ENCODE measurements at places on chromosomes 2 and 18.

DNA sequence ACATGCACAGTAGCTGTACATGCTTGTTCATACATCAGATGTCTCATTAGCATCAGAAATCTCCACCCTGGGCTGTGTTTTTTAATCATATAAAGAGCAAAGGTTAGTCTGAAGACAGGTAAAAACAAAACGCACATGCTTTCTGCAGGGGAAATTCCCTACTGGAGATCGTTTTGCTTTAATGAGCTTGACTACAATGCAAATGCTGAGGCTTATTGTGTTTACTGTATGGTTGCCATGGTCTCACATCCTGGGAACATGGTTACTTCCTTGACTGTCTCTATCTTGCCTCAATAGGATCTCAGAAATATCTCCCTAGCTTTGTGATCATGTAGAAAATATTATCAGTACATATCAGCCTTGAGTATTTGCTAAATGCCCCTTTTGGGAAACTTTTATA is 336.5 kb upstream of the TFPI start:
- no peak for DNase-seq

GRCh38 chr2:30259827-30260679 is 28.7 kb downstream of the LBH start:
- no peak for DNase-seq

DNA sequence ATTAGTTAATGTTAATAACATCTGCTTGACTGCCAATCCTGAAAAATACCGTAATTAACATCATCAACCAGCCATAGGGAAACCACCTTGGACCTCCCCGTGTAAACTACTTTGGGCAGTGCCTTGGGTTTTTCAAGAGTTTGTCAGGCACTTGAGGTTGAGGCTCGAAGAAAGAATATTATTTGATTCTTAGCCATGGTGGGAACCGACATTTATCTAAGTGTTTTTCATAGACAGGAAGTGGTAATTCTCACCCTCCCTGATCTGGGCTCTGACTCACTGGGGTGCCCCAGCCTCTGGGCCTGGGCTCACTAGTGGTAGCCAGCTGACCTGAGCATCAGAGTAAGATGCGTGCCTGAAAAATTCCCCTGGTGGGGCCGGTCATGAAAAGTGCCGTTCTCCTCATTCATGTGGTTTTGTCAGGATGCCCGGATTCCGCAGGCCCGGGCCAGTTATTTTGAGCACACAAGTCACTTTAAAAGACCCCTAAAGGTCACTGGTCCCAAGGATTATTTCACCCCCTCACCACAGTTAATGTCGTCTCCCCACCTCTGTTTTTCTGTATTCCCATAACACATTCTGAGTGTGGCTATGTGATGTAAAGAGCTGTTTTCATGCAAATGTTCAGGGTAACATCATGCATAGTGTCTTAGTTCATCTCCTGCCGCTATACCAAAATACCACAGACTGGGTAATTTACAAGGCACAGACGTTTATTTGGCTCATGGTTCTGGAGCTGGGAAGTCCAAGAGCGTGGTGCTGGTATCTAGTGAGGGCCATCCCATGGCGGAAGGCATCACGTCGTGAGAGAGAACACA is 21.6 kb upstream of the SPATA3 start:
- no peak for DNase-seq

DNA sequence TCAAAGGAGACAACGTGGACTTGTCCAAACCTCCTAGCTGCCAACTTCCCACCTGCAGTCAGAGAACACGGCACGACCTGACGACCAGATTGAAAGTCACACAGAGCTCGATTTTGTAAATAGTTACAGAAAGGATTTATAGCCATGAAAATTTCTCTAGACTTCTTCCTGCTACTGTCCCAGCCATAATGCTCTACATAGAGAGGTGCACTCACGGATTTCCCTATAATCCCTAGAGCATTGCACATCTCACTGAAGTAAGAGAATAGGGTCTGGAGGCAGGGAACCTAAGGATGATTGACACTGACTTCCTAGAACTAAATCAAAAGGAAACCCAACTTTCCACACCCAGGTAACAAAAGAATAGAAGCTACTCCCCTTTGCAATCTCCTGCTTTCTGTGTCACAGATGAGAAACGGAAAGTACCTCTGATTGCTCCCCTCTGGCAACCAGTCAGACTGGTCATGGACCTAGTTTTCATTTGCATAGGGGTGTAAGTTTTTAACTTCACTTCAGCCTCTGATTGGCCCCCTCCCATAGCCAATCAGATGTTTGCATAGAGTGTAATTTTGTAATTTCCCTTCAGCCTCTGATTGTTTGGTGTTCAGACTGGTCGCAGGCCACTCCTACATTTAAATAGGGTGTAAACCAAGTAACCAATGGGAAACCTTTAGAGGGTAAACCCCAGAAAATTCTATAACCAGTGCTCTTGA is 58.6 kb upstream of the FBXO11 start:
- no peak for DNase-seq

- DNase-seq: no peak
Measured at GRCh38 chr2:28247290-28247689, 145.4 kb upstream of the FOSL2 start.

DNA sequence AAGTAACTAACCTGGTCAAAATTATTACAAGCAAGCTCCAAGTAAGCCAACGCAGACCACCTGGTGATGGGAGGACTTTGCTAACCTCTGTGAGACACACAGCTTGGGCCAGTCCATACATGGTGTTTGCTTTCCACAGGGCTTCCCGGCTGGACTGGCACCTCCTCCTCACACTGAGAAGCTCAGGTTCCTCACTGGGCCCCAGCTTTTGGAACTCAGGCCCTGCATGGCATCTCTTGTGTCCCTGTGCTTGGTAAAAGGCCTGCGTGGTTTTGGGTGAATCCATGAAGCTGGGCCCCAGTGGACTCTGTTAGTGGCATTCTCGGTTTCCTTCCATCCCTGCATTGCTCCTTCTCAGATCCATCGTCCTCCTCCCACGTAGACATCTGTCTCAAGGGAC is 123.4 kb downstream of the VAPA start:
- DNase-seq: peak; percentile 45

- no peak for DNase-seq
Measured at GRCh38 chr2:151388011-151388410, 21.7 kb upstream of the RIF1 start.

DNA sequence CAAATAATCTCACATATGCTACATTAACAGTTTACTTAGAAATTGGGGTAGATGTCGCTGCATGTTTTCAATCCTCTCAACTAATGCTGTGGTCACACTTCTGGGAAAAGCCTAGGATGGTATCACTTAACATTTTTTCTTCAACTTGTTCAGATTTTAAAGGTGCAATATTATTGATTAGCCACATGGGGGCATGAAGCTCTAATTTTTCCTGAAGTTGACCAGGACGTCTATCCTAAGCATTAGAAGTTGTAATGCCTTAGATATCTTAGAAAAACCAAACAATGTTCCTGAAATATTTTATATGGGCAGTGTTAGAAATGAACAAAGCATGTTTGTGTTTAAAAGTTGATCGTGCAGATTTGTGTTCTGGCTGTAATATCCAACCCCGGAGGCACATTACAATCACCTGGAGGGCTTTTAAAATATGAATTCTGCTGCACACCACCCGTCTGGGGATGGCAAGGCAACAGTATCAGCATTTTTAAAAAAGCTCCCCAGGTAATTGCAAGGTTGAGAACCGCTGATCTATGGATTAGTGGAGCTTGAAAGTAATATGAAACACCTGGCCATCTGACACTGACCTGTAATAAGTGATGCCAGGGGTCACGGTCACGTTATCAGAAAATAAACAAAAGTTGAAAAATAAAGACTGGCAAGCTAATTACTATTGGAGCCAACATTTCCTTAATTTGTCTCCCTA is 100.5 kb upstream of the LMAN1 start:
- DNase-seq: no peak

DNA sequence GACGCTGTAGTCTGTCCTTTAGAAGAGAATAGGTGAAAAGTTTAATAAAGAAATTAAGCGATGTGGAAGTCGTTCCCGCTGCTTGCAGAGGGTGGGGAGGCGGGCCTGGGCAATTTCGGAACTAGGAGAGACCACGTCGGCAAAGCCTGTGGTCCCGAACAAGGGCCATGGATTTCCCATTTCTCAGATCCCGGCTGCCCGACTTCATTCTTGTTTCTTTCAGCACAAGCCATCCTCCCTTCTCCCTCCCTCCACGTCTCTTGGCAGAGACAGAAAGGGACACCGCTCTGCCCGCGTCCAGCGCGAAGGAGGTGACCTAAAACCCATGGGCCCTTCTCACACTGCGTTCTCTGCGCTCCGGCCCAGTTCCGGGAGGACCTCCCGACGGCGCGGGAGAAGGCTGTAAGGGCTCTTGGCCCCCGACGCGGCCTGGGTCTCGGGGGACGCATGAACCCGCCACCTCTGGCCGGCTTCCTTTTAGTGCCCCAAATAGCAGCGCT is 2.2 kb upstream of the BCL2L11 start:
- DNase-seq: peak; percentile 82

- no peak for DNase-seq
Measured at GRCh38 chr2:139963863-139964355, 1183.7 kb upstream of the NXPH2 start.

DNA sequence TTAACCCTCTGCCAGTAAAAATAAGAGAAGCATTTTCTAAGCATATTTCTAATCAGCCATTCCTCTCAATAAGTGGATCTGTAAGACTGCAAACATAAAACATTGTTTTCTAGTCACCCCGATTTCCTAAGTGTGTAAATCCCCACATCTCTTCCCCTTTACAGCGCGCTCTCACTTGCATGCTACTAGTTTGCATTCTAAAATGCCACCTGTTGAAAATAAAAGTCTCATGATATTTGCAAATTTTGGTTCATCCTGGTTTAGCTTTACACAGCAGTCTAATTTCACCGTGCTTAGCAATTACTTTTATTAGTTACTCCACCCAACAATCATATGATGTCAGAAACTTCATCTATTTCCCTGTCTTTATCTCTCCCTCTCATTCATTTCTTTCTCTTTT is 1230.7 kb upstream of the ZEB2 start:
- no peak for DNase-seq

DNA sequence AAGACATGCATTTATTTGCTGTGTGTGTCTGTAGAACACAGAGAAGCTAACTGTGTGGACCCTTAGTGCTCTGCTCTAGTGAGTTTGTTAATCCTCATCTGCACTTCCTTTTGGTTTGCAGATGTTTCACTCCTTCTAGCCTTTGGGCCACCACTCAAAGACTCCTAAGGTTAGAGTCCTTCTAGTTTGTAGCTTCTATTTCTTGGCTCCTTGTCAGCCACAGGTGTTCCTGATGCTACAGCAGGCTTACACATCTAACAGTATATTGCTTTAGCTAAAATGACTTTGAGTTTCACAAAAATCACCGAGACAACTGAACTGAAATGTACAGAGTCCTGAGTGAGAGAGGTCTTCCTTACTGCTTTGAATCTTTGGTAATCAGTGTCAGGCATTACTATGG is 551.4 kb downstream of the NRXN1 start:
- DNase-seq: no peak

DNA sequence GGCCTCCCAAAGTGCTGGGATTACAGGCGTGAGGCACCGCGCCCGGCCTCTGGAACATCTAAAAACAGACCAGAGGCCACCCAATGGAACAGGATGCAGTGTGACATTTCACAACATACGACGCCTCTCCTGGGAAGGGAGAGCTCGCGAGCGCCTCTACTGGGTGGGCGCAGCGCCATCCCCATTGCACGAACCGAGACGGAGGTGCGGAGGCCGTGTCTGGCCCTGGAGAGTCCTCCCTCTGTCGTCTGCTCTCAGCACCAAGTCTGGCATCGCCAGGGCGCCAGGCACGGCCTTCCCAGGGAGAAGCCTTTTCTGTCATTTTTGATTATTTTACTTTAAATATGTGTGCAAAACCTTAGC is 9.4 kb upstream of the GBX2 start:
- no peak for DNase-seq

GRCh38 chr2:2621855-2622254 is 290.8 kb upstream of the MYT1L start:
- no peak for DNase-seq

GRCh38 chr18:34131006-34131405 is 93.7 kb downstream of the NOL4 start:
- DNase-seq: no peak

- DNase-seq: no peak
Measured at GRCh38 chr2:55880416-55881143, 43.0 kb downstream of the EFEMP1 start.

DNA sequence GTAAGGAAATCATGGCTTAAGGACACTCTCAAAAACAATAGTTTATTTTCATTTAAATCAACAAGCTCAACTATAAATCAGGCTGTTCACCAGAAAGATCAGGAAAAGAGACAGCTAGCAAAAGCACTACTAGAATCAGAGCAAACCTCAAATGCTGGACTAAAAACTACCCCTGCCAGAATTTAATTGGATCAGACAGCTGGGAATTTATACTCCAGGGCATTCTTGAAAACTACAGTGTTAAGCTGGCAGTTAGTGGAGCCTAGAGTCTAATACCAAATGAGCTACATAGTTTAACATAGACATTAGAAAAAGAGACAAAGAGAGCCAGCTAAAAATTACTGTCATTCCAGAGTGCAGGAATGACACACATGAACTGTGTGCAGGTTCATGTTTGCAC is 1016.4 kb upstream of the CRIM1 start:
- no peak for DNase-seq

DNA sequence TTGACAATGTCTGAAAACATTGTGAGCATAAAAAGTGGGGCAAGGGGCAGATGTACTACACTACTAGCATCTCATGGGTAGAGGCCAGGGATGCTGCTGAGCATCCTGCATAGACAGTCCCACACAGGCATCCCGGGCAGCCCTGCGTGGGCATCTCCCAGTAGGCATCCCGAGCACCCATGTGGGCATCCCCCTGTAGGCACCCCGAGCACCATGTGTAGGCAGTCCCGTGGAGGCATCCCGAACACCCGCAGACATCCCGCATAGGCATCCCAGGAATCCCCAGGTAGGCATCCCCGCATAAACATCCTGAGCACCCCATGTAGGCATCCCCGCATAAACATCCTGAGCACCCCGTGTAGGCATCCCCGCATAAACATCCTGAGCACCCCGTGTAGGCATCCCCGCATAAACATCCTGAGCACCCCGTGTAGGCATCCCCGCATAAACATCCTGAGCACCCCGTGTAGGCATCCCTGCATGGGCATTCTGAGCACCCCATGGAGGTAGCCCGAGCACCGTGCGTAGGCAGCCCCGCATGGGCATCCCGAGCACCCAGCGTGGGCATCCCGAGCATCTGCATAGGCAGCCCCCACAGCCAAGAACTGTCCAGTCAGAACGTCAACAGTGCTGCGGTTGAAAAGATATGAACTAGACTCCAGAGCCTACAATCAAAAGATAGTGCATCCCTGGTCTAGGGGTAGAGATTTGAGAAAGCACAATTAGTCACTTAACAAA is 273.5 kb downstream of the NBAS start:
- DNase-seq: no peak
